ENCODE measurements at places on chromosomes 13 and 19.

DNA sequence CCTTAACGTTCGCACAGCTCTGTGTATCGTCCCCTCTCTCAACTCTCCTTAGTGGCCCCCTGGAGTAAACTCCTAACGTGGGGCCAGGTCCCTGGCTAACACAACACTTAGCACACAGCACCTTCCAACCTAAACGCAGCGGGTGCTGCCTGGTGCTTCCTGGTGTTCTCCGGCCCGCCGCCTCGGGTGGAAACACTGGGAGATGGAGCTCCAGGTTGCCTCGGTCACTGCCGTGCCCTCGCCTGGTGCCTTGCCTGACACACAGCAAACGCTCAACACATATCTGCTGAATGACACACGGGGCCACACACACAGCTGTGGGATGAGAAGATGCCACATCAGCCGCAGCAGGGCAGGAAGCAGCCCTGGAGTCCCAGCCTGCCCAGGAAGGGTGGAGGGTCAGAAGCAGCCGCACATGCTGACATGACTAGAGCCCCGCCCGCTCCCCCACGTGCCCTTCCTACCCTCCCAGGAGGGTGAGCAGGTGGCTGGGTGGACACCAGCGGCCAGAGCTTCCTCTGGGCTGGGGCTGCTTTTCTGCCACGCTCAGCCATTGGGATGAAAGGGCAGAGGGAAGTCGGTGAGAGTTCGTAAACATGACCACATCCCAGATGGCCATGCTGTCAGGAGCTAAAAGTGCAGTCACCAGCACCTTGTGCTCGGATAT is 6.6 kb downstream of the PEPD start:
- no peak for DNase-seq

DNA sequence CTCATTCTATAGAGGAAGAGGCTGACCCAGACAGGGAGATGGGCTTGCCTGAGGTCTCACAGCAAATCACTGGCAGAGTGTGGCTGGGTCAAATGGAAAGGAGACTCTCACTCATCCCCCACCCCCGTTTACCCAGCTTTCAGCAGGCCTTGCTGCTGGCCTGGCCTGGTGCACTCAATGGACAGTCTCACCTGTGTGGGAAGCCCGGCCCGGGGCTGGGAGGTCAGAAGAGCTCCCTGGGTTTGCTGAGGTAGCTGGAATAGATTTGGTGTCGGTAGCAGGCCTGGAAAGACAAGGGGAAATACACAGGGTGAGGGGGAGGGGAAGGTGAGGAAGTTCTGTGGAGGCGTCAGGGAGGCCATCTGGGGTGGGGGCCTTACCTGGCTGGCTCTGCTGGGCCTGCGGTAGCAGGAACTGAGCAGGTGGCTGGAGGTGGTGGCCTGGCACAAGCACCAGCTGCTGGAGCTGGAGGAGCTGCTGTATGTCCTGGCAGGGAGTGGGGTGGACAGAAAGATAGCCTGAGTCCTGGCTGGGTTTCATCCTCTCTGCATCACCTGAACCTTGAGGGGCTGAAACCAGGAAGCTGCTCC is 23.5 kb downstream of the ZNF574 start:
- DNase-seq = no peak

- no peak for DNase-seq
These were observed 68.1 kb downstream of the CHST8 start for GRCh38 chr19:33689868-33690267.

DNA sequence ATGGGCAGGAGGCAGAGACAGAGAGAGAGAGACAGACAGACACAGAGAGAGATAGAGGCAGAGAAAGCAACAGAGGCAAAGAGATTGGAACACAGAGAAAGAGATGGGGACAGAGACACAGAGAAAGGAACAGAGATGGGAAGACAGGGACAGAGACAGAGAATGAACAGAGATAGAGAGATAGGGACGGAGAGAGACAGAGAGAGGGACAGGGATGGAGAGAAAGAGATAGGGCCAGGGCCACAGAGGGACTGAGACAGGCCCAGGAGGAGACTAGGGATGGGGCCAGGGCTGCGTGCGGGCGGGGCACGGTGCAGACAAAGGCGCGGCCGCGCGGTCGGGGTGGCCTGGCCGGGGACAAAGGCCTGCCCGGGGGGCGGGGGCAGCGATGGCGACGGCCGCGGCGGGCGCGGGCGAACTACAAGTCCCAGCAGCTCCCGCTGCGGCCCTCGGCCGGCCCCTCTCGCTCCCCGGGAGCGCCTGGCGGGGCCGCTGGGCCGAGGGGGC is at the start of gene ZNF358:
TSS of gene ZNF358 (plus strand) at position 459 of the 507 bp plus-strand sequence. CDS start 3,140 bp downstream, outside the sequence.
- DNase-seq = no peak

- DNase-seq = no peak
These were observed 222.4 kb downstream of the KCTD12 start for GRCh38 chr13:76663592-76664335.

- DNase-seq = no peak
These were observed 49.4 kb downstream of the SERP2 start for GRCh38 chr13:44422755-44423643.

All from stimulated activated CD4-positive, alpha-beta T cell treated with anti-CD3 and anti-CD28 coated beads, TNF-alpha, amount 100 ng/mL, for 4 hours (primary cell).